ENCODE measurements at places on chromosomes 4 and X.

DNA sequence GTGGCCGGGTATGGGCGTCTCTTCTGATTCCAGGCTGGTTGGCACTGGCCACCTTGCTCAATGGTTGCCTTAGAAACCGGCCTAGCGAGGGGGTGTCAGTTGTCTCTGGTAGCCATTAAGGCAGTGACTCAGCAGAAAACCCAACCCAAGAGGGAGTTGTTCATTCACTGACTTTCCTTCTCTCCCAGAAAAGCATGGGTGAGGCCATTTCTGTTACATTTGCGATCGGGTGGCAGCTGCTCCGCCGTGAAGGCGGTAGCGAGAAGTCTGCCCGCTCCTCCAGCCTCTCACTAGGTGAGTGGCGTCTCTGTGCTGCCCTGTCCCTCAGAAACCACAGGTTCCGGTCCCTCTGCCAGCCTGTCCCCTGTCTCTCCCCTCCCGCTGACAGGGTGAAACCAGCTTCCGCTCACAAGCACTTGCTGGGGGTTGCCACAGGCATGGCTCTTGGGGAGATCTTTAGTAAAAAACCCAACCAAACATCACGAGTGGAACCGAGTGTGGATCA, 17.4 kb downstream of the IRAK1 start:
- no peak for DNase-seq

DNA sequence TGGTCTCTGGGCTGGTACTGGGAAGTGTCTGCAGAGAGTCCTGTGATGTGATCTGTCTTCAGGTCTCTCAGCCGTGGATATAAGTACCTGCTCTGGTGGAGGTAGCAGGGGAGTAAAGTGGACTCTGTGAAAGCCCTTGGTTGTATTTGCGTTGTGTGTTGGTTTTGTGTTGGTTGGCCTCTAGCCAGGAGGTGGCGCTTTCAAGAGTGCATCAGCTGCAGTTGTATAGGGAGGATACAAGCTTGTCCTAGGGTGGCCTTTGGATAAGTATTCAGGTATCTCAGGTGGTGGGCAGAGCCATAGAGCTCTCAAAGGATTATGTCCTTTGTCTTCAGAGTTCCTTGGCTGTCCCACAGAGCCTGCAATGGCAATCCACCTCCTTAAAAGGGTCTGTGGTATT, 111.6 kb downstream of the MAGEB17 start:
- DNase-seq = no peak

DNA sequence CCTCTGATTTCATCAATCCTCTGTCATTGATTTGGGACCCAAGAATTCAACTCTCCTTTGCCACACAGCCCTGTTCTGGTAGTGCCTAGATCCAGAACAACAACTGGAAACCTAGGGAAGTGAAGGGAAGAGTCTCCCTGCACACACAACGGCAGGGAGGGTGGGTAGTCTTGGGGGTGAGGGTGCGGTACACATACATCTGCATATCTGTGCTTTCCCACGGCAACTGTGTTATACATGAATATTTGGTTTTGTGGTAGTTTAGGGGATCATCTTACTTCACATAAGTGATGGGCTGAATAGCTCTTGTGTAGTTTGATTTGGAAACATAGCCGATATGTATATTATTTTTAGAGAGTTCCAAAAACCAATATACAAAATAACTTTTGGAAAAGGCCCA, 3.3 kb upstream of the PRSS12 start:
- no peak for DNase-seq

DNA sequence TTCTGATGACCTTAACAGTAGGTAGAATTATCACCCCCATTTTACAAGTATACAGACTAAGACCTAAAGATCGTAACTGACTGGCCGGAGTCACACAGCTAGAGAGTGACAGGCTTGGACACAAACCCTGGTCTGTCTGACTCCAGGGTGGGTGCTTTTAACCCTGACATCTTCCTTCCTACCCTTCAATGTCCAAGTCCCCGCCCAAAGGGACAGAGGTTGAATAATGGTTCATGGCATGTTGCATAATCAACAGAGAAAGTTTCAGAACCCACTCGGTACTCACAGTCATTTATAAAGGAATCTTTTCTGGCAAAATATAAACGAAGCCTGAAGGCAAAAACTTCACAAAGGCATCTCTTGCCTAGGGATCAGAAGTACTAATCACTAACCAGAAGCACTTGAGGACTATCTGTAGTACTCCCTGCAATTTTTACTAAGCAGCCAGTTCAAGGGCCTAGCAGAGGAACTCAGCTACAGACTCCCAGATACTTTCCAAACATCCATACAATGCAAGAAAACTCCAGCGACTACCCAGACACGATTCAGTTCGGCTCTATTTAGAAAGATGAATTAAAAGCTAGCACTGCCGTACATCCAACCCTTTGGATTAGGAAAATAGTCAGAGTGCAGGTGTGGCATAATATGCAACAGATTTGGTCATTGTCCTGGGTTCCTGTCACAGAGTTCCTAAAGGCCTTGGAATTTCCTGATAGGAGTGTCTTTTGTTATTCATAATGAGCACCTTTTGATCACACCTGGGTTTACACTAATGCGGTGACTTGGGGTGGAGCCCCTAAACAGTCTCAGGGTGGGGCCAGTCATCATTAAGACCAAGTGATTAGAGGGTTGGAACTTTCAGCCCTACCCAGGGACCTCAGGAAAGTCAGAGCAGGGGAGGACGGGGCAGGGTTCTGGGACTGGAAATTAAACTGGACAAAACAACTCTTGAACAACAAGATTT, 44.0 kb downstream of the RELL1 start:
- DNase-seq = no peak
